Left renal pelvis (tissue), 4 donors: ENCODE measurements at places on chromosomes 3 and 15. TPM values are rescaled to one million over a fixed set of nuclear protein-coding genes. Genes with fewer than 3 reads are reported as not detected.

GRCh38 chr3:37816271-37816670 lies 45.4 kb upstream of the CTDSPL start:
- DNase-seq = no peak

- DNase-seq = no peak
Observed at GRCh38 chr15:95226835-95227234, 995.5 kb downstream of the MCTP2 start.

- DNase-seq = no peak
Observed at GRCh38 chr3:12956316-12956660, 114.9 kb upstream of the RPL32 start.

DNA sequence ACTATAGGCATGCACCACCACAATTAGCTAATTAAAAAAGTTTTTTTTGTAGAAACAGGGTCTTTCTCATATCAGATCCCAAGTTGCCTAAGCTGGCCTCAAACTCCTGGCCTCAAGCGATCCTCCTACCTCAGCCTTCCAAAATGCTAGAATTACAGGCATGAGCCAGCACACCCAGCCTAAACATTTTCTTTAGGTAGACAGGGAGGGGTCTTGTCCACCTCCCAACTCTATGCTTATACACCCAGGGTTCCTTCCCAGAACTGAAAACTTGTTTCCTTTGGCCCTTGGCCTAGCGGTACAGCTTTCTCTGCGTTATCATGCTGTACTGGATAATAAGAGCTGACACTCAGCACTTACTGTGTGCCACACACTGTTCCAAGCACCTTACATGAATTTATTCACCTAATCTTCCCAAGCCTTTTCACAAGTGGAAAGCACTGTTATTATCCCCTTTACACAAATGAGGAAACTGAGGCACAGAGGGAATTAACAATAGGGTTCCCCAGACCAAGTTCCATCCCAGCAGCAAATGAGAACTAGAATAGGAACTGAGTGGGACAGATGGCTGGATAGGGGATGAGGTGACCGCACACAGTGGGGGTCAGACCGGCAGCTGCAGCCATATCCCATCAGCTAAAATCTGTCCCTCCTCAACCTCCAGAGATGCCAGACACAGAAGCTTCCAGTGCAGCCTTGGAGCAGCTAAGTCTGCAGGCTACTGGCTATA lies 150.8 kb downstream of the MEGF11 start:
- DNase-seq = no peak

The JAGN1 gene
- polyA plus RNA-seq = 46.2 TPM

DNA sequence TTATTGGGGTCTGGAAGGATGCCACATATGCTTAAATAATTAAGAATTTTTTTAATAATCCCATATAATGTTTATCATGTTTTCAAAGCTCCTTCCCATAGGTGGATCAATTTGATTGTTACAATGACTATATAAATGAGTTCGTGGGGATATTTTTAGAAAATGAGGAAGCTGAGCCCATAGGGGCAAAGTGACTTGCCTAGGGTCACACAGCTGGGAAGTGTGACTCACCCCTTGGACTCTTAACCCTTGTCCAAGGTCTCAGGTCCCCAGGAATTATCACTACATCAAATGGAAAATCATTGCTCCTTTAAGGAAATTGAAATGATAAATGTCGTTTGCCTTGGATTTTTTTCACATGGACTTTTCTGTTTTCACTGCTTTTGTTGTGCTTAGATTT lies 161.2 kb upstream of the RGMA start:
- DNase-seq = no peak

- no peak for DNase-seq
Observed at GRCh38 chr15:94682171-94682570, 450.8 kb downstream of the MCTP2 start.

The KLHL40 gene
- not detected for polyA plus RNA-seq

DNA sequence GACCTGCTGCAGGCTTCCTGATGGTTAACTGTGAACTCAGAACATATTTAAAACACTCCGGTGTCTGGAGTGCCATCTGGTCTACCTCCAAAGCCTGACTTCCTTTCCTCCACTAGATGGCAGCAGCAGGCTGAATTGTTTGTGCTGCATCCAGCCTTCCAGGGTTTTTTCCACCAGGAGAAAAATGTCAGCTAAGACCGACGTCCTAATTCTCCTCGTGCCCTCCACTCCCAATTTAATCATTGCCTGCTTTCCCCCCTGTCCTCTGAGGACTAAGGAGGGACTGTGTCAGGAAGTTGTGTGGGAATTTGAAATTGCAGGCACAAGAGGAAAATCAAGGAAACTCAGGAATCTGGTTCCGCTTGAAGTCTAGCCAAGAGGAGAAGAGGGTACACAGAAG lies 165.2 kb upstream of the UMPS start:
- DNase-seq = no peak

DNA sequence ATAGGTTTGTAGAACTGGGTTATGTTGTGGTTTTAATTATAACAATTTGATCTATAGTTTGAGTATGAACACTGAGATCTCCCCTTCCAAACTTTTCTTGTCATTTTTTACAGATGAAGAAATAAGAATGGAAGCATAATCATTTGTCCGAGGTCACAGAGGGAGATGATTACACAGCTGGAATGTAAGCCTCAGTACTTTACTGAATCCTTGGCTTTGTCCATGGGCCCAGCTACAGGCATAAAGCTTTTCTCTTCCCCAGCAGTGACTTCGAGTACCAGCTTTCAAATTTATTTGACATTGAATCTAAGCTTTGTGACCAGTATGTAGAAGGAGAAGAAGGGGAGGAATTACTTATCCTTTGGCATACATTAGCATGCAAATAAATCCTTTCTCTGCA lies 80.9 kb upstream of the DCBLD2 start:
- no peak for DNase-seq

The THSD4 gene
- polyA plus RNA-seq = 36.0 TPM

GRCh38 chr3:156148946-156149381 lies 28.6 kb downstream of the KCNAB1 start:
- DNase-seq = no peak

DNA sequence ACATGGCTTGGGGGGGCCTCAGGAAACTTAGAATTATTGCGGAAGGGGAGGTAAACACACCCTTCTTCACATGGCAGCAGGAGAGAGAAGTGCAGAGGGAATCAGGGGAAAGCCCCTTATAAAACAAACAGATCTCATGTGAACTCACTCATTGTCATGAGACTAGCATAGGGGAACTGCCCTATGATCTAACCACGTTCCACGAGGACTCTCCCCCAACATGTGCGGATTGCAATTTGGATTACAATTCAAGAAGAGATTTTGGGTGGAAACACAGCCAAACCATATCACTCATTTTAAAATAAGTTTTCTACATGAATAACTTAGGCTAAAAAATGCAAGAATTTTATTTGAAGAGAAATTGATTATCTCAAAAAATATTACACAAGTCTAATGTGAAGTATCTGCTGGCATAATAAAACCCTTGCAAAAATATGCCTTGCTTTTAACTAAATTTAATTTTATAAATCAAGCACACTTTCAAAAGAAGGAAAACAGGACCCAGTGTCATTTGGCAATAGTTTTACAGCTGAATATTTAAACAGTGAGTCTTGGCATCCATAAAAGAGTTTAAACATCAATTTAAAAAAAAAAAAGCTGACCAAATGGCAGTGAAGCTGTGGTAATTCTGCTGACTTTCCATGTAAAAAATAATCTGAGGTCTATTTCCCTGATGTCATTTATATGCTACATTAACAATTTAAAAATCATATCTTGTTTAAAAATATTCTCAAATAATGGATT lies 1057.2 kb downstream of the NAALADL2 start:
- no peak for DNase-seq

DNA sequence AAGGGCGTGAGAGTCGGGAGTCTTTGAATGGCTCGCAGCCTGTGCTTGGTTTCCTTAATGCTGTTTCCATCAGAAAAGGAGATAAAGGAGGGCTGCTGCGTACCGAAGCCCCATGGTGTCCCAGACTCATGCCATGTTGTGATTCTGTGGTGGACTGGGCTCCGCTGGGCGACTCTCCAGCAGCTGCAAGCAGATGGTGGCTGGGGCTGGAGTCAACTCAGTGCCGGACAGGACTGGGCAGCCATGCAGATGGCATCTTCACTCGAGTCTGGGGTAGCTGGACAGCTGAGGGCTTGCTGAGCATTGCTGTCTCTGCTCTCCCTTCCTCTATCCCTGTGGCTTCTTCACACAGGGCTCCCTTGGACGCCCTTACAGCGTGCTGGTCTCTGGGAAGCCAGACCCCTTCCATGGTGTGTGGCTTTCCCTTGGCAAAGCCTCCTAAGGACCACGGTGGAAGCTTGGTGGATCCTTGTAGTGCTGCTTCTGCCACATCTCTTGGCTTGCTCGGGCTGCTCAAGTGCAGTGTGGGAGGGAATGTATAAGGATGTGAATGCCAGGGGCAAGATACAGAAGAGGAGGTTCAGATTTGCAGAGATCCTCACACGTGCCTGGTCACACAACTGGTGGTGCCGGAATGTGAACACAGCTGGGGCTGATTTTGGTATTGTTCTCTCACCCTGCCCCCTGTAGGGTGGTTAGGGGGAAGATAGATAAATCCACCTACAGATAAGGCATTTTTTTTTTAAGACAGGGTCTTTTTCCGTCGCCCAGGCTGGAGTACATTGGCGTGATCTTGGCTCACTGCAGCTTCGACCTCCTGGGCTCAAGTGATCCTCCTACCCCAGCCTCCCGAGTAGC lies 9.0 kb downstream of the NIPA1 start:
- no peak for DNase-seq

The SLCO2A1 gene
- 3.9 TPM for polyA plus RNA-seq

The TF gene
- polyA plus RNA-seq = 7.8 TPM

The ALDH1A2 gene
- 281 TPM for polyA plus RNA-seq

DNA sequence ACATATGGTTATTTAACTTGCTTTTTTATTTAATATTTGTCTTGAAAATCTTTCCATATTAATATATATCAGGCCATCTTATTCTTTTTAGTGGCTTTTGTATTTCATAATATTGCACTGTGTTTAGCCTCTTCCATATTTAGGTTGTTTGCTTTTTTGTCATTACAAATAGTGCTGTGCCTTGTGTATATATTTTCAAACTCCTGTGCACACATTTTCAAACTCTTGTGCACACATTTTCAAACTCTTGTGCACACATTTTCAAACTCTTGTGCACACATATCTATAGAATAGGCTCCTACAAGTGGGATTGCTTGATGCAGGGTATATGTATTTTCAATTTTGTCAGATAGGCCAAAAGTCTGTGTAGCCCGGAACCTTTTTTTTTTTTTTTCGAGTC lies 118.0 kb upstream of the MLF1 start:
- DNase-seq = no peak

The GATA2 gene
- 43.5 TPM for polyA plus RNA-seq

GRCh38 chr3:32691847-32692246 lies 6.9 kb downstream of the CNOT10 start:
- no peak for DNase-seq

The MED12L gene
- 2.0 TPM for polyA plus RNA-seq

The CIDEC gene
- not detected for polyA plus RNA-seq

DNA sequence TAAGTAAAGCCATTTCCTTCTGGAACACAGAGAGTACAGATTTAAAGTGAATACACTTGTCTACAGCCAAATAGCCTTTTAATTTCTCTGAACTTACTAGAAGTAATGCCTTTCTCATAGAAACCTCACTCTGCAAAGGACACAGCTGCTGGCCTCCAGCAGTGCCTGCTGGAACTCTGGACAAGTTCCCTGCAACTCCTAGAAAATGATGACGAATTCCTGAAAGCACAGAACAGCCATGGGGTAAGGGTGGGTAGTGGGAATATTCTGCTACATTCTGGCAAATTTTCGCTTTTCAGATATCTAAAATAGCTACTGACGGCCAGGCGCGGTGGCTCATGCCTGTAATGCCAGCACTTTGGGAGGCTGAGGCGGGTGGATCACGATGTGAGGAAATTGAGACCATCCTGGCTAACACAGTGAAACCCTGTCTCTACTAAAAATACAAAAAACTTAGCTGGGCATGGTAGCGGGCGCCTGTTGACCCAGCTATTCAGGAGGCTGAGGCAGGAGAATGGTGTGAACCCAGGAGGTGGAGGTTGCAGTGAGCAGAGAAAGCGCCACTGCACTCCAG lies 34.4 kb downstream of the RYK start:
- DNase-seq = no peak

- no peak for DNase-seq
Observed at GRCh38 chr3:35641331-35641730, 2.0 kb downstream of the ARPP21 start.

The LCMT2 gene
- polyA plus RNA-seq = 13.1 TPM

GRCh38 chr3:123290962-123291361 lies 89.2 kb downstream of the SEC22A start:
- no peak for DNase-seq

GRCh38 chr15:41501931-41502794 lies 8.5 kb downstream of the ITPKA start:
- no peak for DNase-seq

The PIERCE2 gene
- 8.1 TPM for polyA plus RNA-seq

DNA sequence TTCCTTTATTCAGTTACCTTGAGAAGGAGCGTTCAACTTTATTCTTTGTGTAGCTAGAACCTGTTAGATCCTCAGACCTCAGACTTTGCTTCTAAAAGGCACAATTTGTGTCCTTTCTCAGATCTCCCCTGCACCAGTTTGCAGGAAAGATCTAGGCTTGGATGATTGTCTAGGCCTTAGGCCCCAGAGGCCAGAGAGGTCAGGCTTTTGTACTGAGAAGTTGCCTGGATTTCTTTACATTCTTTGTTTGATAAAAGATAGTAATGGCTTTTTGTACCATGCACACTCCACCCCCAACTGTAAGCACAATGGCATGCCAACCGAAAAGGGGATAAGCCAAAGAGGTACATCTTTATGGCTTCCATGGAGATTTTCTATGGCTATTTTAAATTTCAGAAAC lies 719.6 kb upstream of the NR2F2 start:
- no peak for DNase-seq

GRCh38 chr15:38872732-38873131 lies 308.1 kb upstream of the RASGRP1 start:
- no peak for DNase-seq
